ENCODE measurements at places on chromosomes 6 and 20.

- DNase-seq: no peak
Measured at GRCh38 chr20:18805881-18806280, 7.7 kb upstream of the SCP2D1 start.

DNA sequence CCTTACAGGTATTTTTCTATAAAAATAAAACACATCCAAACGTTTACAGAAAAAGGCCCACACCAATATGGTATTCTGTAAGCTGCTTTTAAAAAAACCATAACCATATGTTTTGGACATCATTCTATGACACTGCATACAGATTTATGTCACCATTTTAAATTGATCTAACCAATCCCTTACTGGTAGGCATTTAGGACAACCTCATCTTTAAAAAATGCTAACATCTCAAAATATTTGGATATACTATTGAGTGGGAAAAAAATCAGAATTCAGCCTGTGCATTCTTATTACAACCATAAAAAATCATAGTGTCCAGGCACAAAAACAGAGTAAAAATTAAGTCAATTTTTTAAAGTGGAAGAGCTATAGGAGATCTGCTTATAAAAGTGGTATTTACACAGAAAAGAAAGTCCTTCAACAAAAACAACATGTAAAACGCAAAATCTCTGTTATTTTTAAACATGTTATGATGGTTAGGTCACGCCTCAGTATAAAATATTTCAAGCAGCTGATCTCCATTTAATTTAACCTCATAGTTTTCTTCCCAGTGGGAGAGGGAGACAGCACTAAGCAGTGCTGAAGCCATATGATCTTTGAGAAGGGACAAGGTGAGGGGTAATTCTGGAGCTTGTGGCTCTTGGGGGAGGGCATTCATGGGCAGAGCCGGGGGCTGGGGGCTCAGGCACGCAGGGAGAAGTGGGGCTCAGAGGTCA is 21.2 kb downstream of the TRAM2 start:
- no peak for DNase-seq

DNA sequence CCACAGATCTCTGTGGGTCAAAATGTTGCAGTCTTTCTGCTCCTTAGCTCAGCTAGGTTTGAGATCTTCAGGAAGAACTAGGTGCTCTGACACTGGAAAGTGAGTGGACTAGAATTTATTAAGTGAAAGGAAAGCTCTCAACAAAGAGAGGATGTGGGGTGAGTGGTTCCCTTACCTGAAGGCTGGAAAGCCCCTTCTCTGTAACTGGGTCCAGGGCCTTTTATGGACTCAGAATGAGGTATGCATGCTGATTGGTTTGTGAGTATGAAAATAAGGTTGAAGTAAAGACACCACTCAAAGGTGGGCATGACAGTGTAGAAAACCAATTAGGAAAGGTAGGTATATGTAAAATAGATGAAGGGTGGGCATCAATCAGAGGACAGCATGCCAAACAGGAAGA is 485.5 kb downstream of the CD109 start:
- no peak for DNase-seq

DNA sequence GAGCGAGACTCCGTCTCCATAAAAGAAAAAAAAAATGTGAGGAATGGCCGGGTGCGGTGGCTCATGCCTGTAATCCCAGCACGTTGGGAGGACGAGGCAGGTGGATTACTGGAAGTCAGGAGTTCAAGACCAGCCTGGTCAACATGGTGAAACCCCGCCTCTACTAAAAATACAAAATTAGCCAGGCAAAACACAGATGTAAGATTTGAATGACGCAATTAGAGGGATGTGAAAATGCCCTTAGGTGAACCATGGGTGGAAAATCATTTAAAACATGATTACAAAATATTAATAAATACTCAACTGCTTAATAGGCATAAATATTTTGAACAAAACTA is 20.9 kb downstream of the COL9A3 start:
- DNase-seq: no peak

GRCh38 chr20:1371830-1372539 is 20.9 kb downstream of the FKBP1A start:
- no peak for DNase-seq

GRCh38 chr20:5191829-5192569 is 65.2 kb downstream of the CDS2 start:
- peak; percentile 62 for DNase-seq

- no peak for DNase-seq
Measured at GRCh38 chr6:147164761-147165160, 39.5 kb upstream of the STXBP5 start.

GRCh38 chr6:19827247-19827646 is 9.9 kb upstream of the ID4 start:
- no peak for DNase-seq
